ENCODE measurements at places on chromosomes 6 and 20.
A peak's percentile ranks its signal among the peaks of the same experiment; 100 is the strongest.

DNA sequence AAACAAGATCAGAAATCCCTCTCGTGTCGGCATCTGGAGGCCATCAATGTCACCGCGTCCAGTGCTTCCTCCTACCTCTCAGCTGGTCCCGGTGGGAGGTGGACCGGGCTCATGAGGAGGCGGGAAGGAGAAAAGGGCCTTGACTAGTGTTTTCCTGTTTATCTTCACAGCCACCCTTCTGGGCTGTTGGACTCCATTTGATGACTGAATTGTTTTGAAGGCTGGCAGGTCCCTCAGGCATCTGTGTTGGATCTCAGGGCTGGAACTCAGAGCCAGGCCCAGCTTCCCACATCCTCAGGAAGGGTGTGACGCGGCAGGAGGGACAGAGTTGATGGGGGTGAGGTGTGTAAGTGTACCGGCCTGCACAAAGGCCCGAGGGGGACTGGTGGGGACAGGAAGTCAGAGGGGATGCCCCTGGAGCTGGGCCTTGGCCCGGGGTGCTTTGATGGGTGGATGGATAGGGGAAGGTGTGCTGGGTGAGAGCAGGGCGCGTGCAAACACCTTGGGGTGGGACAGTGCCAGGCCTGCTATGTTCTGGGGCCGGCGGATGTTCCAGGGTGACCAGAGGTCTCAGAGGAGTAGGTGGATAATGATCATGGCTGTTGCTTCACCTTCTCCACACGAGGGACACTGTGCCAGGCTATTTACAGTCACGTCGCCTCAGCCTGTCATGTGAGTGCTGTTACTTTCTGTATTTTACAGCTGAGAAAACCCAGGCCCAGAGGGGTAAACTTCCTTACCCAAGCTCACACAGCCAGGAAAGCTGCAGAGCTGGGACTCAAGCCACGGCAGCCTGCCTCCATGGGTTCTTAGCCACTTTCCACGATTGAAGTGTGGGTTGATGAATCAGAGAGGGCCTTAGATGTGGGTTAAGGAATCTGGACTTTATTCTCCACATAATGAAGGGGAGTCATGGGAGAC lies 17.9 kb upstream of the CHMP4B start:
- no peak for DNase-seq

GRCh38 chr6:119881416-119881815 lies 531.9 kb upstream of the MAN1A1 start:
- no peak for DNase-seq

DNA sequence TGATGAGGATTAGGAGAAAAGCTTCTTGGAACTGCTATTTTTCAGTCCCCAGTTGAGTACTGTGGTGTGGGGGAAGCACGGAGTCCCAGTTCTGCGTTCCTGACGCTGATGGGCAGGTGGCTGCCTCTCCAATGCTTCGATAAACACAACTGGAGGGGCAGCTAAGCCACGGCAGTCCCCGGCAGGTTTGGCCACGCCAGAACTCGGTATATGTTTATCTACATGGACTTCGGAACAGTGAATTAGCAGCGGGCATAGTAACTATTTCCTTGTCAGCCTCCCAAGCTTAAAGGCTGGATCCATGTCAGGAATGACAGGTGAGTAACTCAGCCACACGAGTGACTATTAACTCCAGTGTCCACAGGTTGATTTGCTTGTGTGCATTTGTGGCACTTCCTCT lies 354.4 kb downstream of the ZFAND3 start:
- no peak for DNase-seq

DNA sequence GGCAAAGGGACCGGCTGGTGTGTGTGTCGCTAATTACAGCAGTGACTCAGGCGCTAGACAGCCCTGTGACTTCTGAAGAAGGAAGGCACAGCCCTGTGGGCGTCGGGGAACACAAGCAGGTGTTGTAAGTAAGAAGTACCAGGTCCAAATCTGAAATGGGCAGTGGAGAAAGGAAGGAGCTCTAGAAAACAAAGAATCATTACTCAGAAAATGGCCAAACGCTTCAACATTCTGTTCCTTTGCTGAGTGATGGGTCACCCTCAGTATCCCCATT lies 106.8 kb downstream of the PXDC1 start:
- DNase-seq = no peak

GRCh38 chr20:10077081-10077471 lies 42.3 kb downstream of the ANKEF1 start:
- no peak for DNase-seq

DNA sequence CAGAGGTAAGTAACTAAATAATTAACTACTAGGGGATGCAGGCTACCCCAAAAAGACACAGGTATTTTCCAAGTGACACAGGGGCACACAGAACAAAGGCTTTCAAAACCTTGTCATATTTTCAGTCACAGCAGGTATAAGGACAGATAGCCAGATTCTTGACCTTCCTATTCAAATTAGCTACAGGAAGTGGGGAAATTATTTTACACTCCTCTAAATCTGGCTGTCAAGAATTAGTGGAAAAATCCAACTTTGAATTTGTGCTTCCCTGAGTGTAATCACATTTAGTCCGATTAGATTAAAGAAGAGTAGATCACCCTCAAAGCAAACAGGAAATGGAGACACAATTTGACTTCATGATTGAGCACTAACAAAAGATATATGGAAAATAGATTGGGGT lies 60.6 kb downstream of the SYNE1 start:
- DNase-seq = no peak

DNA sequence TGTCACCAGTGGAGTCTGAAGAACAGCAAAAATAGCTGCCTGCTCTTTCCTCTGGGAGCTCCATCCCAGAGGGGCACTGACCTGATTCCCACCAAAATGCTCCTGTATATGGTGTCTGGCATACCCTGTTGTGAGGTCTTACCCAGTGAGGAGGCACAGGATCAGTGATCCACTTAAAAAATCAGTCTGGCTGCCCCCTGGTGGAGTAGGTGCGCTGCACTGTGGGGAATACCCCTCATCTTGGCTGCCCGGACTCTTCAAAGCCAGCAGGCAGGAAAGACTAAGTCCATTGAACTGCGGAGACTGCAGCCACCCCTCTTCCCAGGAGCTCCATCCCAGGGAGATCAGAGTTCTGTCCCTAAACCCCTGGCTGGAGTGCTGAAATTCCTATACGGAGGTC lies 230.9 kb upstream of the HTR1E start:
- no peak for DNase-seq

- DNase-seq = no peak
These were observed 75.5 kb downstream of the GPR6 start for GRCh38 chr6:110053395-110054240.

GRCh38 chr20:13545790-13546189 lies 92.9 kb downstream of the TASP1 start:
- no peak for DNase-seq

- no peak for DNase-seq
These were observed 186.0 kb upstream of the POU3F2 start for GRCh38 chr6:98648211-98648914.

DNA sequence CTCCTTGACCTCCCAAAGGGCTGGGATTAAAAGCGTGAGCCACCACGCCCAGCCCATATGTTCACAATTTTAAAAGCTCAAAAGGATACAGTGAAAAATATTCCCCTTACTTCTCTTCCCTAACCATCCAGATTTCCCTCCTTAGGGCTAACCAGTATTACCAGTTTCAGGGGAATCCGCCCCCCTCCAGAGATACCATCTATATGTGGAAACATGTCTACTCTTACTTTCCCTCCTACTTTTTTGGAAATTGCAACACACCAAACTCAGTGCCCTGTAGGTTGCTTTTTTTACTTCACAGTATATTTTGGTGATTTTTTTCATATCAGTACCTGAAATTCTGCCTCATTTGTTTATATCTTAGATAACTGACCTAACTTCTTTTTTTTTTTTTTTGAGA lies 6.9 kb upstream of the RPL10A start:
- no peak for DNase-seq

DNA sequence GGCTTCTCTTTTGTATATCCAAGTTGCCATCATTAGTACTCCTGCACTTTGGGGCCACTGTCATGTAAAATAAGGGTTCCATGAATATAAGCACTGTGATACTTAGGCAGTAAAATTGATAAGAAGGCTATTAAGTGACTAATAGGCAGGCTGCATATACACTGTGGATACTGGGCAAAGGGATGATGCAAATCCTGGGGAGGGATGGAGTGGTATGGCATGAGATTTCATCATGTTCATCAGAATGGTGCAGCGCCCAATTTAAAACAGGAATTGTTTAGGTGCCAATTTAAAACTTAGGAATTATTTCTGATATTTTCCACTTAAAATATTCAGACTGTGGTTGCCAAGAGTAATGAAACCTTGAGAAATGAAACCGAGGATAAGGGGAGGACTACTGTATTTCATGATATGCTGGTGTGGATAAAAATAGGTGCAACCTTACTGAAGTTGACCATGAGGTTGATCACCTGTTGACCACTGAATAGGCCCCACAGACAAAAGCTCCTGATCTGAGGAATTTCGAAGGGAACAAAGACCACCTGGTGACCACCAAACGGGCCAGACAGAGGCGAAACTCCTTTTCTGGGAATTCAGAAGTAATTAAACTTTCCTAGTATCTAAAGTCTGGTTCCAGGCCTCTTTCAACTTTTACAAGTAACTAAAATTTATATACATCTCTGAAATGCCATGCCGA lies 4.9 kb upstream of the TRIM39 start:
- no peak for DNase-seq

DNA sequence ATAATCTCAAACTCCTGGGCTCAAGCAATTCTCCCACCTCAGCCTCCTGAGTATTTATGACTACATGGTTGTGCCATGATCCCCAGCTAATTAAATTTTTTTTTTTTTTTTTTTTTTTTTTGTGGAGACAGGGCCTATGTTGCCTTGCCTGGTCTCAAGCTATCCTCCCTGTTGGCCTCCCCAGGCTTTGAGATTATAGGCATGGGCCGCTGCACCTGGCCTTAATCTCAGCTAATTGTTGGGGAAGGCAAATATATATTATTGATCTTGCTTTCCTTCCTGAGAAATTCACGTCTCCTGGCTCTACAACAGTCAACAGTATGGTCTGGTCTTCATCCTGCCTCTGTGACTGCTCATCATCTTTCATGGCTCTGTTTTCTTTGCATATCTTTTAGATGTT lies 20.1 kb downstream of the PCMT1 start:
- no peak for DNase-seq

DNA sequence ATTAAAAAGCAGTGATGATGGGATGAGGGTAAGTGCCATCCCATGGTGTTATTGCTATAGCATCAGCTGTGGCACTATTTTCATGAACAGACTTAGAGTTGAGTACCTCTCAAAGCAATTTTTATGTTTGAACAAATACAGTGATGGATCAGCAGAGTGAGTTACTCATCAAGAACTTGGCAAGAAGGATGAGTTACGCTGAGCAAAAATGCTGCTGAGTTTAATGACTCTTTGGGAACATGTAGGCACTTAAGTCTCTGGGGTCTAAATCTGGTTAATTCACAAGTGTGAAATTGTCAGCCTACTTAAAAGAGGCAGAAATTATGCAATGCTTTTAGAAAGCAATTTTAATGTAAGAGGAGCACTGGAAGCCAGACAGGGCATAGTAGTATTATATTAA lies 78.5 kb upstream of the AHI1 start:
- DNase-seq = no peak

GRCh38 chr20:17205084-17205813 lies 21.6 kb upstream of the PCSK2 start:
- DNase-seq = no peak

DNA sequence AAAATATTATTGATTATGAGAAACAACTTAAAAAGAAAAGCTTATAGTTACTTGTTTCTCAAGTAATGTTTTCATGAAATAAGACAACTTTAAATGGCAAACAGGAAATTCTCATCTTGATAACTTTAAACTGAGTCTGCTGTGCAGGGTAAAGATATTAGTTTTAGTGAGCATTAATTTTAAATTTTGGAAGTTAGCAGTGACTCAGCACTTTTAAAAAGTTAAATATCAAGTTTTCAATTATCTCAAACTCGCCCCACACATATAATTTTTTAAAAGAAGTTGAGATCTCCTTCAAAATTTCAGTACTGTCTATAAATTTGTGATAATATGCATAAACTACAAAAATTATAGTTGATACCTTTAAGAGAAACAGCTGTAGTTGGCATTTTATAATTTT lies 337.3 kb upstream of the NT5E start:
- DNase-seq = no peak

GRCh38 chr6:33570806-33571636 lies 9.1 kb downstream of the BAK1 start:
- DNase-seq = peak; percentile 76

DNA sequence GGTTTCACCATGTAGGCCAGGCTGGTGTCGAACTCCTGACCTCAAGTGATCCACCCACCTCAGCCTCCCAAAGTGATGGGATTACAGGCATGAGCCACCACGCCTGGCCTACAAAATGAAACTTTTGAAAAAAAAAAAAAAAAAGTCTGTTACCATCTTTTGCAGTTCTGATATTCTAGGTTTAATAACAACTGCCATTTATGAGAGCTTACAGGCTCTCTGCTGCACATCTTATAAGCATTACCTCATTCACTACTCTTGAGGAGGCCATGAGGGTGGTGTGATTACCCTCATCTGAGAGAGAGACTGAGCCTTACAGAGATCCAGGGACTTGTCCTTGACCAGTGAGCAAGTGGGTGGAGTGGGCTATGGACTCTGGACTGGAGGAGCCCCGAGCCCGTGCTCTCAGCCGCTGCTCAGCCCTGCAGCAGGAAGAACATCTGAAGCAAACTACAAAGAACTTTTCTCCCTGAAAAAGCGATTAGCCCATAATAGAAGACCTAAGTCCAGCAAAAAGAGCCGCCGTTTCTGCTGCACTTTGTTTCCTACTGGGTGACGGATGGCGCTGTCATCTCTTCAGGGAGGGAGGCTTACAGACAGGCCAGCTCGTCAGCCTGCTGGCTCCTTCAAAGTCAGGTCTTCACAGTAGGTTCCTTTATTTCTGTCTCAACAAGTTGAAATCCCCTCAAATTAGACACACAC lies 119.8 kb upstream of the AKAP12 start:
- no peak for DNase-seq

DNA sequence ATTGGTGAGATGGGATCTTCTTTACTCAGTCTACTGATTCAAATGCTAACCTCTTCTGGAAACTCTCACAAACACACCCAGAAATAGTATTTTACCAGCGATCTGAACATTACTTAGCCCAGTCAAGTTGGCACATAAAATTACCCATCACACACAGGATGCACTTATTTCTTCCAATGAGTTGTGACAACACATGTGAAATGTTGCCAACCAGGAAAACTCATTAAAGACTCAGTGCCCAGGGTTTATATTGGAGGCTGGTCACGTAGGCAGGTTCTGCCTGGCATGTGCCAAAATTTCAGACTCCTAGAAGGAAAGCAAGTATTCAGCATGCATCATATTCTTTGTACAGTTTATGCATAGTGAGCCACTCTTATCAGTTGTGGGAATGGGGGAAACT lies 443.3 kb downstream of the EPM2A start:
- DNase-seq = no peak

- DNase-seq = no peak
These were observed 91.7 kb upstream of the AKAP12 start for GRCh38 chr6:151148111-151148510.
